ENCODE measurements at places on chromosomes 12 and 14.

DNA sequence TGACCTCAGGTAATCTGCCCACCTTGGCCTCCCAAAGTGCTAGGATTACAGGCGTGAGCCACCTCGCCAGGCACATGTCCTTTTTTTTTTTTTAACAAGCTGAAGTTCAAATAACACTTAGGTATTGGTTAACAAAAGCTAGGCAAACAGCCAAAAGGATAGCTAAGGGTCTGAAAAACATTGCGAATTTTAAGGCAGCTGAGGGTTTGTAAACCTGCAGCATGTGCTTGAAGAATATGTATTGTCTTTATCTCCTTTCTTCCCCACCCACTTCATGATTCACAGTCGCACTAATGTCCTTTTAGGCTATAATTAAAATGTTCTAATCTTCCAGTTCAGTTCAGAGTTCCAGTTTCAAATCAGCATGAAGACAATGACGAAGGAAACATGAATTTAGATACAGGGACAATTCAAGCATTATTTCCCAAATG is 30.1 kb upstream of the CERS5 start:
- no peak for DNase-seq

DNA sequence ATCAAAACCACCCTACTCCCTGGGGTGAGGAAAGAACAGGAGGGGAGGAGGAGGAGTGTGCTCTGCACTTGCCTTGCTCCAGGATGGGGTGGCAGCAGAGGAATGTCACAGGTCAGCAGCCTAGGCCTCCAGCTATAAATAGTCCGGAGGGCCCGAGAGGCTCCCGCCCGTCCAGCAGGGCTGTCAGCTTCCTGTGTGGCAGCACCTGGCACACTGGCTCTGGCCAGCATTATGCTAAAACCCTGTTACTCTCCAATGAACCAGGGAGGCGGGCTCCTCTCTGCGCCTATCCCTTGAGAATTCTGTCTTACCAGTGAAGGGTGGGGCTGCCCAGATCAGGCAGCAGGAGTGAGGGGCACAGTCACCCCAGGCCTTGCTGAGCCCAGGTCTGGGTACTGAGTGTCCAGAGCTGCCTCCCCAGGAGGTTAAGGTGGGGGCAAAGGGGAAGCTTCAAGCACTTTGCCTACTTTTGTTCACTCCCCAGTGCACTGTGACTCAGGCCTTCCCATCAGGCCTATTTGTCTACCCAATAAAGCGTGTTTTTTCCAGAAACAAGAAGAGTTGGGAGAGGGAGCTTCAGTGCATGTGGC is 1.2 kb upstream of the COX14 start:
- no peak for DNase-seq

DNA sequence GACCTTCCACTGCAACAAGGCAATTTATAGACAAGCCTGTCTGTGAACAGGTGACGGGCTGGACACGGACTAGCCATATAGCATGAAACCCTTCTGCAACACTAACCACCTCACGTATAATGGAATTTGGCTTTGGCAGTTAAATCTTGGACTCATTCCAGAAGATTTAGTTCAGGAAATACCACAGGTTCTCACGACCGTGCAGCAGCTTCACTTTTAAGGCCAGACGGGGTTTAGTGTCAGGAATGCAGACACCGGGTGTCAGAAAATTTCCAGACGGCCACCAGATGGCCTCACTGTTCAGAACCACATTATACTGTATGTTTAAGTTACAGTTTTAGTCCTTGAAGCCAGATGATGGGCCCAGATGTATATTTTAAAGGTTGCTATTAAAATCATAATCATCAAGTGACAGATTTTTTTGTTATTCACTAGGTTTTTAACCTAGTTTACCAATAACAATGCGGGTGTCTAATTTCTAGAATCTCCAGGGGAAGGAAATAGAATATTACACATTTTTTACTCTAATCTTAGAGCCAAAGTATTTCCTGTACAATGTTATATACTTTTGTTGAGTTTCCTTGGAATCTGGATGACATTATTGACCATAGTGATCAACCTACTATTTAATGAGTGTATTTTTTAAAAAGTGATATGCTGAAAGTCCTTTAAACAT is 90.5 kb upstream of the TMPO start:
- DNase-seq = peak; percentile 4

DNA sequence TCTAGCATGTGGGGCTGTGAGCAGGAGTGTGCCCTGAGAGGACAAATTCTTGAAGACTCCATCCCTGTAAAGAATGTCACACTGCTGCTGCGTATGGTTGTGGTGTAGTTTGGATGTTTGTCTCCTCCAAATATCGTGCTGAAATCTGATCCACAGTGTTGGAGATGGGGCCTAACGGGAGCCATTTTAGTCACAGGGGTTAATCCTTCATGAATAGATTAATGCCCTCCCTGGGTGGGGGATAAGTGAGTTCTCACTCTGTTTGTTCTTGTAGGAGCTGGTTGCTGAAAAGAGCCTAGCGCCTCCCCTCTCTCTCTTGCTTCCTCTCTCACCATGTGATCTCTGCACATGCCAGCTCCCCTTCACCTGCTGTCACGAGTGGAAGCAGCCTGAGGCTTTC is 94.5 kb upstream of the VASH1 start:
- no peak for DNase-seq

DNA sequence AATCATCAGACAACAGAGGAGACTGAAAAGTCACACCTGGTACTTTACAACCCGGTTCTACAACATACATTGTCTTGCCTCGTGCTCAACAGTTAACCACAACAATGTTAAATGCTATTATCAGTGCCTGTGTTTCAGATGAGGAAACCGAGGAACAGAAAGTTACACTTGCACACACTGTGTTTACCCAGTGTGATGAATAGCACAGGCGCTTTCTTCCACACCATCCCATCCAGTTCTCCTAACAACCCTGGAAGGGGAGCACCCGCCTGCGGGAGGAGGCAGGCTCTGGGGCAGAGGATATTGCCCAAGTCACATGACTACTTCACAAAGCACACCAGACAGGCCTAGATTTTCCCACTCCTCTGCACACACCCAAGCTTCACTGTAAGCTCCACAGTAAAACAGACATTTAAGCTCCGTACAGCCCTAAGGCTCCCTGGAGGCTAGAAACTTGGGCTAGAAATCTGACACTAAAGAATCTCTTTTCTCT is 21.8 kb downstream of the NCKAP5L start:
- DNase-seq = no peak

DNA sequence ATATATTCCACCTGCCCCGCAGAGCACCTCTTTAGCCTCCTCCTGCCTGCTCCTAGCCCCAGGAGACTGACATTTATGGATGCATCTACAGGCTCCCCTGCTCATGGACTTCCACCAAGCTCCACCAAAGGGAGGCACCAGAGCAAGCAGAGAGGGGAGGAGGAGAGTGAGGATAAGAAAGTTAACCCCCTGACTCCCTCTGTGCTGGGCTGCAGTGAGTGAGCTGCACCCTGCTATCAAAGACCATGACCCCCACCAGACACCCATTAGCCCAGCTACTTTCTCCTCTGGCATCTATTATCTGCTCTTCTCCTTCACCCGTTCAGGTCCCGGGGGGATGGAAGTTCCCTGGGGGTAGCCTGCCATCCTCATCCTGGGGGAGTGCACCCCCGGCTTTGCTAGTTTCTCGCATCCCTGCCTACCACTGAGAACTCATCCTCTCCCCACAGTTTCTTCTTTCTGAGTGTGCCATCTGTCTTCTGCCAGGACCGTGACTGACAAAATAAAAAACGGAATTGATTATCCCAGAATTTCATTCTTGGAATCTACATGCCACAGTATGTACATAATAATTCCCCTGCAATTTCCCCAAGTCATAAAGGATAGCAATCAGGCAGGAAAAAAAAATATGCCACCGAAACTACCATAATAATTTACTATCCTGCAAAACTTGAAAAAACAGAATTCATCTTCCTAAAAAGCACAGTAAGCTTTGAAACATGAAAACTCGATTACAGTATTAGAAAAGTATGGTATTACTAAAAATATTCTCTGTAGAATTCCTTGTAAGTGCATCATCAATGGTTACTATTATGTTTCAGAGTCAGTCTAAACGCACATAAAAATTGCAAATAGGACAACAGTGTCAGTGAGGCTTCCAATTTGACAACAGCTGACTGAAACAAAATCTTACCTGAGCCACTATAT is 45.2 kb downstream of the FOXN3 start:
- DNase-seq = no peak

DNA sequence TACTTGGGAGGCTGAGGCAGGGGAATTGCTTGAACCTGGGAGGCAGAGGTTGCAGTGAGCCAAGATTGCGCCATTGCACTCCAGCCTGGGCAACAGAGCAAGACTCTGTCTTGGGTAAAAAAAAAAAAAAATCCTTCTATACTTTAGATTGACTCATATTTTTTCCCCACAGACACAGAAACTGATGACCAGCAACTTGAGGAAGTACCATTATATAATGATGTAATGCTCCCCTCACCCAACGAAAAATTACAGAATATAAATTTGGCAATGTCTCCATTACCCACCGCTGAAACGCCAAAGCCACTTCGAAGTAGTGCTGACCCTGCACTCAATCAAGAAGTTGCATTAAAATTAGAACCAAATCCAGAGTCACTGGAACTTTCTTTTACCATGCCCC is 24.3 kb upstream of the SNAPC1 start:
- no peak for DNase-seq

DNA sequence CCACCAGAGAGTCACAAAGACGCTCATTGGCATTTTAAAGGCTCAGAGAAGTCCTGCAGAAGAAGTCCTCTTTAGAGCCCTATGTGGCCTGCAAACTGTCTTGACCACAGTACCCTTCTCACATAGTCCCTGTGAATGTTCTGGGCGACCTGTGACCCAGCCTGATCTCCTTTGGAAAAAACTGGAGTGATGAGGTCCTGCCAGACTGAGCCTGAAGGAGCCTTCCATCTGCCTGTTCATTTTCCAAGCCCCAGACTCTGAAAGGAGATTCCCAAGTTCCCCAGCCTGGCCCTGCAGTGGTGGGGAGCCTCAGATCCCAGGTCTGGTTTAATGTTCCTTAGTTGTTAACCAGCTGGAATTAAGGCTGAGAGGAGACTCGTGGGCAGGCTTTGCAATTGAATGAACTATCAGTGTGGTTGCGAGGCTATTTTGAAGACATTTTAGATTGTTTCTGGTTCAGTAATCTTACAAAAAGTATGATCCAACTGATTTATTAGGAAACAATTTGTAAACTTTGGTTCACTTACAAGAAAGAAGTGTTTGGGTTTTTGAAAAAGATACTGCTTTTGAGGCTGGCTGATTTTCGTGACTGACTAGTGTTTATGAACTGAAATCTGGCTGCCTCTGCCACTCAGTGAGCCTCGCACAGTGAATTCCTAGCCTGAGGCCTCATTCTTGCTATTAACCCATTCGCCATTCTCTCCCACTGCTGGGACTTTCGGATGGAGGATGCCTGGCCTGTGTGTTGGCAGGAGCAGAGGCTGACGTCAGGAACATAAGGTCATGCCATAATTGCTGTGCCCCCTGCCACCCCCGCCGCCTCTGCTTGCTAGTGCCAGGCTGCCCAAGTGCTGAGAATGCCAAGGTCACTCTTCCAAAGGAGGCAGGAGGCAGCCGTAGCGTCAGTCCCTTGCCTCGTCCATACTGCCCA is 249.0 kb downstream of the CACNA1C start:
- DNase-seq = no peak

- no peak for DNase-seq
These were observed 14.1 kb upstream of the AMN1 start for GRCh38 chr12:31742891-31743290.

DNA sequence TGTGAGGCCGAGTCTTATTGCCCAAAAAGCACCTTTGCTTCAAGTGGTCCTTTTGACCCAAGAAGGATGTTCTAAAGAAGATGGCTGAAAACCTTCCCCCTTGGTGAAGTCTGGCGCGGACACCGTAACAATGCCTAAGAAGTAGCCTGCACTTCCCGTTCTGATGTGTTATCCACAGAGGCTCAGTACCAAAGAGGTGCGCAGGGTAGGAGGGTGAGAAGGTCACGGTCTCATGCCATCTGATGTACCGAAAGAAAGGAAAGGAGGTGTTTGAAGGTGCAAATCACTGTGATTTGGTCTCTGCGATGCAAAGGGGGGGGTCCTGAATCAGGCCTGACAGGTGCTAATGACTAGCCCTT is 9.9 kb downstream of the PEBP1 start:
- DNase-seq = no peak

- no peak for DNase-seq
These were observed 27.4 kb downstream of the PCNX1 start for GRCh38 chr14:70934502-70935134.

GRCh38 chr12:92601680-92602079 is 101.1 kb upstream of the PLEKHG7 start:
- DNase-seq = no peak

DNA sequence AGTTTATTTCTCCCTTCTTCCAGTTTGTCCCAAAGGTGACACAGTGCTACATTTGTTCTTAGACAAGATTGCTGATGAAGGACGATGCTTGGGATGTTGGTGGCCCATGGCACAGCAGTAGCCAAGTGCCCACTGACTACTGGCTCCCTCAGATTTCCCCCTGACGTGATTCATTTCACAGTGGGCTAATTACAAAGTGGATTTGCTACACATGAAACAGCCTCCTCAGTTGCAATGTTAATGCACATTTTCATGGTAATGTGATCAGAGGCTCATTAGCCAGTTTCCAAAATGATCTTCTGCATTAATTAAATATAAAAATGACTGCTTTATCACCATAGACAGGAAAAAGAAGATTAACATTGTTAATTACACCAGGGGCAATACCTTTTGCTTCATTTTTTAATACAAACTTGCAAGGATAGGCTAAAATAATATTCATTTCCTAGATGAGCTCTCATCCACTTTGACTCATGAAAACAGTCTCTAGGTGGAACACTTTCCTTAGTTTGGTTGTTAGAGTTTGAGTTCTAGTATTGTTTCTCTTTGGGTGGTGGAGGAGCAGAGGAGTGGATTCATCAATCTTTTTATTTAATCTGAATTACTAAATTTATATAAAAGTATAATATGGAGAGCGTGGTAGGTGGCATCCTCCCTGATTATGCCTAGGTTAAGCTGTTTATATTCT is 250.9 kb downstream of the PDZRN4 start:
- DNase-seq = no peak

DNA sequence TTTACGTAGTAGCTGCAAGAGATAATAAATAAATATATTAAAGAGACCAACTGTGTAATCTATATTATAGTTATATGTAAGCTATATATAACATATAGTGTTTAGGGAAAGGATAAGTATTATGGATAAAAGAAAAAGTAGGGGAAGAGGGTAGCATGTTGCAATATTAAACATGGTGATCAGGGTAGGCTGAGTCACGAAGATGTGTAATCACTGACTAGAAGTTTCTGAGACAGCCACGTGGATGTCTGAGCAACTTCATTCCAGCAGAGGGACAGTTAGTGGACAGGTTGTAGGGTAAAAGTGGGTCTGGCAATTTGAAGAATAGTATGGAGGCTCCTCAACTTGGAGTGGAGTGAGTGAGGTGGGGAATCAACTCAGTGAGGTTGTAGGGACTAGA is 109.7 kb downstream of the ANO4 start:
- no peak for DNase-seq

- no peak for DNase-seq
These were observed 883.0 kb upstream of the FLRT2 start for GRCh38 chr14:84646786-84647500.

DNA sequence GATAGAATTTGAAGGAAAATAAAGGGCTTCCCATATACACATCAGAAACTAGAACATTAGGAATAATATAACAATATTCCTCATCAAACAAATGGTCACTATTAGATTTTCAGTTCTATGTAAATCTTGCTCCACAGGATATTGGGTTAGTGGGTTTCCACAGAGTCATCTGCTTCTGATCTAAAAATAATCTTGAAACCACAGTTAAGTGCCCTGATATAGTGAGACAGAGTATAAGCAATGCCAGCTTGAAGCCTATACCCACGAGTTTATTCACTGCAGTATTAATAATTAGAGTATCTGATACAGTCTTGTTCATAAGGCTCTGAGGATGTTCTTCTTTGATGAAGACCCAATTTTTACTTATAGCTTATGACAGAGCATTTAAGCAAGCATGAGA is 74.5 kb upstream of the ATF7IP start:
- no peak for DNase-seq
